Hematopoietic multipotent progenitor cell treated with erythropoietin and hydrocortisone succinate and interleukin-3 and kit ligand, for 8 days (in vitro differentiated cells): ENCODE measurements at places on chromosomes 6 and 20.

- DNase-seq = no peak
These were observed 62.6 kb upstream of the STMND1 start for GRCh38 chr6:17039266-17039665.

- DNase-seq = no peak
These were observed 52.7 kb downstream of the ADGRF1 start for GRCh38 chr6:46989398-46989797.

DNA sequence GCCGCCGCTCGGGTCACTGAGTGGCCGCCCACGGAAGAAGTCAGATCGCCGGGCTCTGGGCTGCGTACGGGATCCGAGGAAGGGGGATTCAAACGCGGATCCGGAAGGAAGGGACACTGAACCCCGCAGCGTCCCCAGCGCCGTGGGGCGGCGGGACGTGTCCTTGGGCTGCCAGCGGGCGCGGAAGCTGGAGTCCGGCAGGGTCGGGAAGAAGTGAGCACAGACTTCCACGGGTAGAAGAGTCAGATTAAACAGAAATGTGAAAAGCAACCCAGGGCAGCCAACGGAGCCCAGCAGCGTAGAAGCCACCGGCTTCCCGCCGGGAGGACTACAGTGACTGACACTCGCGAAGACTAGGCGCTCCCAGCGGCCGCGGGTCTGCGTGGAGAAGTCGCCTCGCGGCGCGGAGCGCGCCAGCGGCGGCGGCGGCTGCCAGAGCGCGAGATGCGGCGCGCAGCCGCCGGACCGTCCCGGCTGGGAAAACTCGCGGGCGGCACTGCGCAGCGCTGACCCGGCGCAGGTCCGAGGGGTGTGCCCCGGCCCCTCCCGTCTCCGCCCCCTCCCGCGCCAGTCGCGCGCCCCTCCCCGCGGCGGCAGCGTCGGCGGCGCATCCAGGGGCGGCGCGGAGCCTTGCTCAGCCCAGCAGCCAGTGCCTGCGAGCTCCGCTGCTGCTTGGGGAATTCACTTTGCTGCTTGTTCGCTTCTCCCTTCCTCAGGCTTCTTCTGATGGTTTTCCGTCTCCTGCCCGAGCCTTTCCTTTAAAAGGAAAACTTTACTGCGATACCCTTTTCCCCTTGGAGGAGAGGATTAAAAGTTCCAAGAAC lies at the start of gene SAMD5:
Gene SAMD5, plus strand, starts transcription at position 649 of the 824 bp plus-strand sequence. CDS start 239 bp downstream, outside the sequence.
- DNase-seq = peak; percentile 8

- DNase-seq = peak; percentile 91
These were observed 53.4 kb upstream of the RNF24 start for GRCh38 chr20:4068708-4069107.

DNA sequence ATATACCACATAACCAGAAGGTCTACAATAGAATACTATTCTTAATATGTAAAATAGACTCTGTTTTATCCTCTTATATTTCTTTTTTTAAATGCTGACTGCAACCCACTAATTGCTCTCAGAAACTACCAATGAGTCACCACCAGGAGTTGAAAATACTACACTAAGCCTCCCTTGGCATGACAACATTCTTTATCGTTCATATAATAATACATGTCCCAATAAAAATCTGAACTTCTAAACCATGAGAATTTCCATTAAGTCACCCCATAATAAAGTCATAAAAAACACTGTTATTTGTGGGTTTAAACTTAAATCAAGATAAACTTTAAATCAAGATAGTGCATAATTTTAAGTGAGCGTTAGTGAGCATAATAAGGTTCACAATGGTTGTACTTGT lies 4.2 kb downstream of the HACE1 start:
- no peak for DNase-seq

DNA sequence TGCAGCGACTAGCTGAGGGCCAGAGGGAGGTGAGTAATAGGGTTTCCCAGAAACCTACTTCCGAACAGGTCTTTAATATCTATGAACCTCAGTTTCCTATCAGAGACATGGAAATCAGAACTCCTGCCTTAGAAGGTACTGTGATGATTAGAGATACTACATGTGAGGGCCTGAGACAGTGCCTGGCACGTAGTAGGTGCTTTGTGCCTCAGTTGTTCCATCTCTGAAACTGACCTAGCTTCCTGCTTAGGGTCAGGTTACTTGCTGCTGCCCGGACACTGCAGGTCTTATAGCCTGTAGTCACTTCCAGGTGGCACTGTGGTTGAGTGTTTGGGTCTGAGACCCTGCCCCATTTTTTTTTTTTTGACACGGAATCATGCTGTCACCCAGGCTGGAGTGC lies 20.9 kb downstream of the RAB44 start:
- no peak for DNase-seq

DNA sequence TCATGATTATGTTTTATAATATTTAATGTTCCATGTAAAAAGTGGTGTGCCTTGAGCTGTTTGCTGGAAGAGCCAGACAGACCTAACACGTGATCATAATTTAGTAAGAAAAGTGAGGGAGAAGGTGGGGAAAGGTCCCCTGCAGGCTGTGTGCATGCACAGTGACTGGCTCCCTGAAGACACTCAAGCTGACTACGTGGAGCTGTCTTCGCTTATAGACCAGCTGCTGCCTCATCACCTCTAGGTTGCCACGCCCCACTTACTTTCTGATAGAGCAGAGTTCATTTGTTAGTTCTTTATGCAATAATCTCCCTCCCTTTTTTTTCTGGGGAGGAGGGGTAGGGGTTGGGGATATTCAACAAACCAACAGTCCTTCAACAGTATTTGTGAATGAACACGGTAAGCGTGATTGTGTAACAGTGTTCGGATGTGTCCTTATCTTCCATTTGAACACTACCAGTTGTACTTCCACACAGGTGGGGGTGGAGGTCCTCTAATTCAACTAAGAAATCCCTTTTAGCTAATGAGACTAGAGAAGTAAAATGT lies 157.3 kb downstream of the BACH2 start:
- DNase-seq = no peak

DNA sequence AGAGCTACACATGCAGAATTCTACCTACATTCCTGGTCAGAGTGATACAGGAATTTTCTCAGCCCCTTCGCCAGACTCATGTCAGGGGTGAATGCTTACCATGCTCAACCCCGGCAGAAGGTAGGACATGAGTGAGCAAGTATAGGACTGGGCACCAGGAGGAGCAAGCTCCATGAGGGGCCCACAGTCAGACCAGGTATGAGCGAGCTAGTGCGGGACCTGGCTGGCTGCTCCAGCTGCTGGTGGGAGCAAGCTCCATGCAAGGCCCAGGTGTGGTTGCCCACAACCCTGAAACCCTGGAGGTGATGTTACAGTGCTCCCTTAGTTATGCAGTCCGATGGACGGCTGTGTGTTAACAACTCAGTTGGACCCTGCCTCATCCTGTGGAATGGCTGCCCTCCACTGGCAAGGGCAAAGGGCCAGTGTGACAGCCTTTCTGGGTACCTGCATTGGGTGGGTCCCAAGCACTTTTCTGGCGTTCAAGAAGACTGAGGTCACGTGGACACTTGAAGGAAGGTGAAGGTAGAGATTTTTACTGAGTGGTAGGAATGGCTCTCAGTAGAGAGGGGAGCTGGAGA lies 503.5 kb upstream of the CITED2 start:
- DNase-seq = no peak

DNA sequence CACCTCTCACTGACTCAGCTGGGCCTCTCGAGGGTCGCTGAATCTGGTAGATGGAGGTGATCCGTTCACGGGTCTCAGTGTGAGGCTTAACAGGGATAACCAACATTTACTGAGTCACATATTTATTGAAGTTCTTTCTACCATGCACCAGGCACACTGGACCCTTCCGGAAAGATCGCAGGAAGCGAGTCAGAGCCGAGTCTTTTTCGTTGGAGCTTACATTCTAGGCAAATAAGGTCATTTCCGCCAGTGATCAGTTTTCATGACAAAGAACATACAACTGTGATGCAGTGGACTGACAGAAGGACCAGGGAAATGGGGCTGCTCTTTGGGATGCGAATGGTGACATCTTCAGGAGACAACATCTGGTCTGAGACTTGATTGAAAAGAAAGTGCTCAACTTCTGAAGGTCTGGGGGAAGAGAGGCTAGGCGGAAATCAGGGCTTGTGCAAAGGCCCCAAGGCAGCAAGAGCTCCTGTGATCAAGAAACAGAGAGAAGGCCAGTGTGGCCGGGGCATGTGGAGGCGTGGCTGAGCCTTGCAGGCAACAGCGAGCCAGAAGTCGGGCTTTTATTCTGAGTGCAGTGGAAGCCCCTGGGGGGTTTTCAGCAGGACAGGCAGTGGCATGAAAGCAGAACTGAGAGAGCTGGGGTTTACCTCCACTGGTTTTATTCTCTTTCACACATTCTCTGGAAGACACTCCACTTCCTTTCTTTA lies 56.7 kb downstream of the APCDD1L start:
- no peak for DNase-seq

DNA sequence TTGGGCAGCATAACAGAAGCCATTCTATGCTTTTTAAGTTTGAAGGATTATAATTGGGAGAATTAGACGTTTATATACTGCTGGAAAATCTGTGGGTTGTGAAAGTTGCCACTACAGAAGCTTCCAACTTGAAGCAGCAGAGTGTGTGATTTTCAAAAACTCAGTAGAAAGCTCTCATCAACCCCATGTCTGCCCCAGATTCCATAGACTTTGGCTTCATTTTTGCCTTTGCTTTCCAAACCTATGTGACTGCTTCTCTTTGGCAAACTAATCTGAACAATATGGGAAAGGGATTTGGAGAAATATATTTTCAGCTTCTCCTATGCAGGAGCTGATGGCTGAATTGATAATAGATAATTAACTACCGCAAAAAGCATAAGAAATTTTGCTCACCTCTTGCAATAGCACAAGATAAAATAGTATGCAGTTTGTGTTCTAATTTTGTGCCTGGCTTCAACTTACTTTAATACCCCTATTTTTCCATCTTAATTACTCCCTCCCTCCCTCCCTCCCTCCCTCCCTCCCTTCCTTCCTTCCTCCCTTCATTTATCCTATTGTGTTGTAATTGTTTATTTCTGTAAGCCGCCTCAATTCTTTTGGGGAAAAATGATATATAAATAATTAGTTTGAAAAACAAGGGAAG lies 214.1 kb upstream of the HS3ST5 start:
- DNase-seq = no peak

DNA sequence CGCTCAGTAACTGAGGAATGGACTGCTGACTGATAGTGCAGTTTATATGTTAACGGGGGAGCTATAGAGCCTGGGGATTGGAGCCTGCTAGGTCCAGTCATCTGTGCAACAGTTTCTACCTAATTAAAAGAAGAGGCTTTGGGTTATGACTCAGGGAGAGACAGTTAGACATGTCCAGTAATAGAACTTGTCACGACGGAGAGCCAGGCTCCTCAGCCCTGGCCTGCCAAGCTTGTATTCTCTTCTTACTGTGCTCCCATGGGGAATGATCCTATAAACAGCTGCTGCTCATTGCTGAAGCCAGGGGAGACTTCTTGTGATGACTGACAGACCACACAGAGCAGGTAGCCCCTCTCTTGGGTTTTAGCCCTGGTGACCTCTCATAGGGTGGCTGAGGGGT lies 69.3 kb downstream of the SYNJ2 start:
- DNase-seq = no peak

- no peak for DNase-seq
These were observed 207.5 kb downstream of the SMOC2 start for GRCh38 chr6:168648240-168649125.

GRCh38 chr6:27550692-27551091 lies 77.8 kb upstream of the ZNF184 start:
- no peak for DNase-seq

- DNase-seq = peak; percentile 16
These were observed 2.1 kb upstream of the ZKSCAN4 start for GRCh38 chr6:28254121-28254519.
